ENCODE measurements at places on chromosomes 7 and 10.

DNA sequence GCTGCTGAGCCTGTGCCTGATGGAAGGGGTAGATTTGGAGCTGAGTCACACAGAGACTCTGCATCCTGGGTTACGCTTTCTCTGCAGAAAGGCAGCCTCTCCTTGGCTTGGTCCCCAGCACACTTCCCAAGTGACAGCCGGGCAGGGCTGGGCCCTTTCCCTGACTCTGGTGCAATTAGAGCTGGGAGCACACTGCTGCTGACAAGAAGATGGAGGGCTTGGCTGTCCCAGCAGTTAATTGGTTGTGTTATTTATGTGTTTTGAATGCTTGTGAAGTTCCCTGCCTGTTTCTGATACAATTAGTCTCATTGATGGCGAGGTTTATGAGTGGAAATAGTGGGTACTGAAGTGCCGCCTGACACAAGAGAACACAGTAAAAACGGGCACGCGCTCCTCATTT, 123.6 kb downstream of the TCERG1L start:
- DNase-seq, result no peak

DNA sequence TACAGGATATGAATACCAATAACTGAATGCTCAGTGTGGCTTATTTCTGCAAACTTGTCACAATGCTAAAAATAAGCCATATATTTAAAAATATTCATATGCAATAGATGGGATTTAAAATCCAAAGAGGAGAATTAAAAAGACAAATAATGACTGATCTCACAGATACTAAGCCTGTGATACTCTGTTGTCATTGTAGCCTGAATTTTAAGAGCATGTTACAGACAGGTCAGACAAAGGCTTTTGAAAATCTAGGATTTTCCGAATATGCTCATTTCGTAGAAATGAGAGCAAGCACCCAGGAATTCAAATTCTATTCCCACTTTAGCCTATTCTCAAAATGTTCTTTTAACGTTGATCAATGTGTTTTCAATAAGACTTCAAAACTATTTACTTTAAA, 269.7 kb downstream of the PCDH15 start:
- DNase-seq, result no peak

DNA sequence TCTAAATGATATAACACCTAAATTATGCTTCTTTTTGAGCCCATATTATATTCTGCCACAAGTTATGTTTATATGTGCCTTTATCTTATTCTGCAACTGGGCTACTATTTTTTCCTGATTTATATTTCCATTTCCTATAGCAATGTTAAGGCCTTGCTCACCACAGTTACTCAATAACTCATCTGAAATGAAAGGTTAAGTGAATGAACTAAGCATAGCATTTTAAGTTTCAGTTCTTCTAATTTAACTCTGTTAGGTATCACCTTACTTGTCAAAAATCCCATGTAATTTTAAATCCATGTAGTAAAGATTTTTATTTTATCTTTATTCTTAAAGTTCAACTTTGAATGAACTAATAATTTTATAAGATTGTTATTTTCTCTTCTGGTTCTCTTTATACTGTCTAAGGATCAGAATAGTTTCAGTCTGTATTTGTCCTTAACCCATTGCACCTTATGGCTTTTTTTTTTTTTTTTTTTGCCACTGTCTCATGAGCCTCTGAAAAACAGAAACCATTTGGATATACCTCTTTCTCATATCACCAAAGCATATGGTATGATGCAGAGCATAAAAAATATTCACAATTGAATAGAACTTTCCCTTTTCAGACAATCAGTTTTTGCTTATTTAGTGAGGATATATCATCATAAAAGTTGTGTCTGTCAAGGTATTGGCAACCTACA, 301.8 kb upstream of the ZWINT start:
- no peak for DNase-seq

DNA sequence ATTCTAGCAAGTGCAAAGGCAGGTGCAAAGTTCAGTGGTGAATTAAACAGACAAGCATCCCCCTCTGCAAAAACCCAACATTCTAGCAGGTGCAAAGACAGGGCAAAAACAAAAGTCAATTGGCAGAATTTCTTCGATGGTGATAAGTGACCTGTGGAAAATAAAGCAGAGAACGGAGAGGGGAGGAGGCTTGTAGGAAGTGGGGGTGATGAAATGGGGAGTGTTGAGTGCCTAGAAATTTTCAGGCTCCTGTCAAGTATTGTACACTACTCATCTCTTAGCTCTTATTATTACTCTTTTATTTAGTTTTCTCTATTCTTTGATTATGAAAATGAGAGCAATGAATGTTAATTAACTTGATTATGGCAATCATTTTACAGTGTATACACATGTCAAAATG, 2.4 kb upstream of the CD36 start:
- DNase-seq, result no peak

GRCh38 chr7:73701357-73701995, 18.0 kb downstream of the STX1A start:
- DNase-seq, result peak; percentile 23

GRCh38 chr7:137453356-137453755, 109.8 kb upstream of the PTN start:
- DNase-seq, result no peak

DNA sequence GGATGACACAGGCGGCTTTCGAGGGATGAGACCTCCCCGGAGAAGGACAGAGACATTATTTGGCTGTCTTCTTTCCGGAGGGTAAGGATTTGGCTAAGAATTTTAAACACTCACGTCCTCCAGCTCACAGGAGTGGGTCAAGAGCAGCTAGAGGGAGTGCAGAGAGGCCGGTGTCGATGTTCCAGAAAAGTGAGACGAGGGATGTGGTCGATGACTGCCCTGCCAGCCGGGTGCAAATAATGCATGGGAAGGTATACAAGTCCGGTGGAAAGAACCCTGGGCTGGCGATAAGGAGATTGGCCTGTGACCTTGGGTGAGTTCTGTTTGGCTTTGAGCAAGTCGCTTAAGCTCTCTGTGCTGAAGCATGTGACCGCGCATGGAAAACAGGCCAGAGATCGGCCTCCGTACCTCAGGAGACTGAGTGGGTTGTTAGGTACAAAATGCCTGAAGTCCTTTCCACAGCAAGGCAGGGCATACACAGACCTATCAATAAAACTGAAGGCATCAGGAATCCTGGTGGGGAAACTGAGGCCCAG, 149.1 kb downstream of the UBE2H start:
- DNase-seq, result no peak

GRCh38 chr7:71509381-71509780, 377.4 kb downstream of the GALNT17 start:
- no peak for DNase-seq

DNA sequence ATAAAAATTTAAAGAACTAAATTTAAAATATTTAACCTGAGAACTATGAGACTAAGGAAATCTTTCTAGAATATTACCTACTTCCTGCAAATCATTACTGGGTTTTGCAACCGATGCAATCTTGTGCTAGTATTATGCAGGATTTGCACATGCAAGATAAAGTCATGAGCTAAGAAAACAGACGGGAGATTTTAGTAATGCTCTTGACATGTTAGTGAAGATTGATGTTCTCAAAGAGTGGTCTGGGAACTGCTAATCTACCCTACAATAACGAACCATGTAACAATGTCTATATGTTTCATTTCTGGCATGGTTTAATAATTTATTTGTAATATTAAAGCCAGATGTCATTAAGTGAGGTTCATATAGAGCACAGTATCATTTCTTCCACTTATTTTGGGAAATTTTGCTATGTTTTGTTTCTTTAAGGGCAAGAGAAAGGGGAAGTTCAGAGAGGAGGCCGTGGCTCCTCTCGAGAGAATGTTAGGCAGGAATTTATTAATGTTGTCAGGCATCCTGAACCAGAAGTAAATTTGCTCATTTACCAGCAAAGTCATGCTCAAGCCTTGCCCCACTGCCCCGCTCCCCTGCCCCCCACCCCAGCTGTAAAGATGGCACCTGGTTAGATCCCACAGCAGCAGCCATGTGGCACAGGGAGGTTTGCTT, 22.8 kb downstream of the LRRC17 start:
- DNase-seq, result peak; percentile 63

- no peak for DNase-seq
Observed at GRCh38 chr10:34339816-34340553, 475.1 kb downstream of the PARD3 start.

GRCh38 chr7:142870147-142870559, 15.3 kb downstream of the EPHB6 start:
- no peak for DNase-seq

- DNase-seq, result peak; percentile 97
Observed at GRCh38 chr10:63703113-63703670, 182.0 kb downstream of the REEP3 start.

- no peak for DNase-seq
Observed at GRCh38 chr10:2938869-2939268, 128.5 kb upstream of the PFKP start.

DNA sequence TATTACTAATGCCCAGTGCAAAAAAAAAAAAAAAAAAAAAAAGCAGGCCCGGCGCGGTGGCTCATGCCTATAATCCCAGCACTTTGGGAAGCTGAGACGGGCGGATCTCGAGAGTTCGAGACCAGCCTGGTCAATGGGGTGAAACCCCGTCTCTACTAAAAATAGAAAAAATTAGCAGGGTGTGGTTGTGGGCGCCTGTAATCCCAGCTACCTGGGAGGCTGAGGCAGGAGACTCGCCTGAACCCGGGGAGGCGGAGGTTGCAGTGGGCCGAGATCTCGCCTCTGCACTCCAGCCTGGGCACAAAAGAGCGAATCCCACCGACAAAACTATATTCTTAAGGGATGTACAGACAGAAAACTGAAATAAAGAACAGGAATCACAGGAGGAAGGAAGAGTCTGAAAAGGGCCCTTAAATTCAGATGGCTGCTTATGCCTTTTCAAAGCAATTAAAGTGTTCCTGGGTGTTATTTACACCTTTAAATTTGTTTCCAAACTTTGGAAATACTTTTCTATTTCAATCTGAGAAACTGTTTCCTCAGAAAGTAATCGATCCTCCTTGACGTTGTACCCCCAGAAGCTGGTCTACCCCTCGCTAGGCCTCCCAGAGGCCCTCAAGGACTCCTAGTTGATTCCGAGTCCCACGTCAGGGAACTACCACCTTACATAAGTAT, 2.0 kb upstream of the KMT2E start:
- no peak for DNase-seq

DNA sequence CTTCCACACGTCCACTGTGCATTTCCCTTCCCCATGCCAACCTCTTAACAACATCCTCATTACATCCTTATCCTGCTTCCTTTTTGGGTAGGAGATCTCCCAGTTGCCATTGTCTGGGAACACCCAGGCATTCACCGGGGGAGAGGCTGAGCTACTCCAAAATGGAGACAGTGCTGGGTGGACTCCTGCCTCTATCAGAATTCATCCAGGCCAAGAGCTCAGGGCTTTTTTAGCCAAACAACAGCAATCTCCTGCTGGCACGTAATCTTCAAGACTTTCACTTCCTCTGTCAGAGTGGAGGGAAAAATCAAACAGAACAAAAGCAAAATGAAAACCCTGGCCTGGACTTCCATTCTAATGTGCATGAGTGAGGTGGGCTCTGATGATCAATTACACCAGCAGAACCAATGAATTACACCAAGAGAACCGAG, 245.0 kb downstream of the PRPF18 start:
- DNase-seq, result no peak

GRCh38 chr7:84088802-84089201, 105.8 kb downstream of the SEMA3A start:
- DNase-seq, result no peak

DNA sequence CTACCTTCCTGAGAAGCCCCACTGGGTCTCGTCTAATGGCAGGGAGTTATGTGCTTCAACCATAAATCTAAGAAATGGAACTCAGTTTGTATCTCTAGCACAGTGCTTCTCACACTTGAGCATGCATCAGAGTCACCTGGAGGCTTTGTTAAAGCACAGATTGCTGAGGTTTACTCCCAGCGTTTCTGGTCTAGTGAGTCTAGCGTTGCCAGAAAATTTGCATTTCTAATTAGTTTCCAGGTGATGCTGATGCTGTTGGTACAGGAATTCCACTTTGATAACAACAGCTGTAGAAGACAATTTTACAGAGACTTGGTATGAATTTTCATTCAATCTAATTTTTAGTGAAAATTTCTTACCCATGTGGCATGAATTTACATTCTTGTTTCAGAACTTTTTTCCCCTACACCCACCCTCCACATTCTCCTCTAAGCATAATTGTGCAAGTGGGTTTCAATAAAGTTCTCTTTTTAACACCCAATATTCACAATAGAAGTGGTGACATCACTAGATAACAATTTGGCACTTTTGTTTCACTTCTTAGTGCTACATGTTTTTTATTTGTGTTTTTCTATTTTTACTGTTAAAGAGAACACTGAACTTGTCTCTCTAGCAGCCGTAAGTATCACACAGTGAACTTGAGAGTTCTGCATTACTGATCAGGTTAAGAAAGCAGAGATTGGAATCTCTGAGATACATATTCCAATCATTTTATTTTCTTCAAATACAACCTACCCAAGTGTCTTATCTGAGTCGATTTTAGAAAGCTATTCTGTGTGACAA, 48.4 kb upstream of the BET1 start:
- no peak for DNase-seq

GRCh38 chr7:2172311-2173188, 60.2 kb downstream of the MAD1L1 start:
- DNase-seq, result no peak

DNA sequence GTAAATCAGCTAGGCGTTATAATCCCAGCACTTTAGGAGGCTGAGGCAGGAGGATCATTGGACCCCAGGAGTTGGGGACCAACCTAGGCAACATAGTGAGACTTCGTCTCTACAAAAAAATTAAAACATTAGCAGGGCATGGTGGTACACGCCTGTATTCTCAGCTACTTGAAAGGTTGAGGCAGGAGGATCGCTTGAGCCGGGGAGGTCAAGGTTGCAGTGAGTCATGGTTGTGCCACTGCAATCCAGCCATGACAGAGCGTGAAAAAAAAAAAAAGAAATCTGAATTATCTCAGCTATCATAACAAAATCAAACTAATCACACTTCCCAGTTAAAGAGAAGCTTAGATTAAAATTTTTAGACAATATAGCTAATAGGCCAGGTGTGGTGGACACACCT, 35.3 kb downstream of the ATAD1 start:
- no peak for DNase-seq

DNA sequence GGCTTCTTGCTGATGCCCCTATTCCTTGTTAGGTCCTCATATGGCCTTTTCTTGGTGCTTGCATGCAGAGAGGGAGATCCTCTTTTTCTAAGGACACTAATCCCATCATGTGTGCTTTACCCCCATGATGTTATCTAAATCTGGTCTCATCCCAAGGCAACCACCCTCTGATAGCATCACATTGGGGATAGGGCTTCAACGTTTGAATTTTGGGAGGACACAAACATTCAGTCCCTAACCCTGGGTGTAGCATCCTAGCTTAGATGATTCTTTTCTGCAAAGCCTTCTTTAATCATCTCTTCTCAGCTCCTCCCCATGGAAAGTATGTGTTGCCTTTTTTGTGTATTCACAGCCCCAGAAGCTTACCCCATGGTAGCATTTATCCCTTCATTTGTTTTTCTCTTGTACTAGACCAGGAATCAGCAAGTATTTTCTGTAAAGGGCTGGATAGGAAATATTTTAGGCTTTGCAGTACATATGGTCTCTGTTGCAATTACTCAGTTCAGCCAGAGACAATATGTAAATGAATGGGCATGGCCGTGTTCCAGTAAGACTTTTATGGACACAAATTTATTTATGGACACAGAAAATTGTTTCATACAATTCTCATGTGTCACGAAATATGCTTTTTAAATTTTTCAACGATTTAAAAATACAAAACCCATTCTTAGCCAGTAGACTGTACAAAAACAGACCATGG, 101.5 kb upstream of the CSTF2T start:
- no peak for DNase-seq
